ENCODE measurements at places on chromosomes 5 and 9. TPM values are rescaled to one million over a fixed set of nuclear protein-coding genes. Genes with fewer than 3 reads are reported as not detected.

DNA sequence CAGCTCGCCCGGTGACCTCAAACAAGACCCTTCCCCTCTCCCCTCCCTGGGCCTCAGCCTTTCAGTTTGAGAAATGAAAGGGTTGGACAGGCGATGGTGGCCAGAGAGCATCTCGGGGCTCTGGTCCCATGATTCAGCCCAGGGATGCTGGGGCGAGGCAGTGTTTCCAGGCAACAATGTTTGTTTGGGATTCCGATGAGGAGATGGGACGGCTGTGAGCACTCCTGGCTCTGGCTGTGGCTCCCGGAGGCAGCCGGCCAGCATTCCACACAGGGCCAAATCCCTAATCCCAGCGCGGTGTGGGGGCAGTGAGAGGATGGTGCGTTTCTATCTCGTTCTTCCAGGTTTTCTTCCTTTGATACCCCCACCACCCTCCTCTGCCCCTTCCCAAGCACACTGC, 66.0 kb downstream of the HMCN2 start:
- no peak overlapping the region for H3K27ac ChIP-seq
- H3K27me3 ChIP-seq, result peaks cover 9% of the 10 kb centered on the region
- H3K36me3 ChIP-seq, result no peaks in the 10 kb centered on the region

- H3K27me3 ChIP-seq, result no peaks in the 10 kb centered on the region
- no peak for DNase-seq
- H3K4me3 ChIP-seq, result no peak overlapping the region
- H3K36me3 ChIP-seq, result no peaks in the 10 kb centered on the region
Measured at GRCh38 chr9:108100571-108100970, 611.0 kb upstream of the KLF4 start.

- no peak for DNase-seq
- H3K27me3 ChIP-seq, result no peaks in the 10 kb centered on the region
- H3K4me3 ChIP-seq, result no peak overlapping the region
- H3K36me3 ChIP-seq, result no peaks in the 10 kb centered on the region
Measured at GRCh38 chr5:42419294-42419693, 3.9 kb upstream of the GHR start.

- H3K4me1 ChIP-seq, result no peaks in the 10 kb centered on the region
- H3K4me3 ChIP-seq, result no peak overlapping the region
- no peaks in the 10 kb centered on the region for H3K36me3 ChIP-seq
- no peak for DNase-seq
Measured at GRCh38 chr5:151692312-151692711, 5.6 kb upstream of the SPARC start.

GRCh38 chr9:131697908-131698617, 41.8 kb downstream of the RAPGEF1 start:
- no peaks in the 10 kb centered on the region for H3K27me3 ChIP-seq
- no peaks in the 10 kb centered on the region for H3K36me3 ChIP-seq
- no peak for DNase-seq

- H3K4me1 ChIP-seq, result no peaks in the 10 kb centered on the region
- H3K4me3 ChIP-seq, result no peak overlapping the region
Measured at GRCh38 chr9:99878651-99879050, 27.8 kb upstream of the STX17 start.

DNA sequence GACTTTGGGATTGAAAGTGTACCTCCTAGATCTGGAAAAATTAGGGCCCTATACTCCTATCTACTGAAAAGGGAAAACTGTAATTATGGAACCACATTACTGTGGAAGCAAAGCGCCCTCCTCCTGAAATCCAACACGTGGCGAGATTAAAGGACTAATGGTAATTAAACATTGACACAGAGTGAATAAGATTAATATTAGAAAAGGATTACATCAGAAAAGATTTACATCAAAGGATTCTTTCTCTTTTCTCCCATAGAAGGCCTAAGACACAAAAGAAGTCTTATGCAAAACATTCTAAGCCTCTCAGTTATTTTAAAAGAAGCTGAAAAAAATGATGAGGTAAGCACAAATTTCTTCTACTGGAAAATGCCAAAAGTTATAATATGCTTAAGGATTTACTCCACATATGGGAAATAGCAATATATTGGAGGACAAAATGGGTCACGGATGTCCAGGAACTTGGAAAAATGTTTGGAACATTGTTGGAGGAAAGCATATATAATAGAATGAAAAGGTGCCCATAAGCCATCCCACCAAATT, 227.8 kb downstream of the TRPM3 start:
- H3K36me3 ChIP-seq, result no peaks in the 10 kb centered on the region
- H3K4me3 ChIP-seq, result no peak overlapping the region
- H3K4me1 ChIP-seq, result no peaks in the 10 kb centered on the region

- no peaks in the 10 kb centered on the region for H3K36me3 ChIP-seq
- no peaks in the 10 kb centered on the region for H3K27me3 ChIP-seq
- H3K27ac ChIP-seq, result peak within 1 kb of the TSS; percentile 85
- H3K4me1 ChIP-seq, result peaks cover 16% of the 10 kb centered on the region
- peak within 1 kb of the TSS; percentile 69 for H3K4me3 ChIP-seq
Measured at GRCh38 chr5:142769793-142770649, at the start of gene ARHGAP26. ARHGAP26 (plus strand) TSS chr5:142770377; CDS start chr5:142770762, 385 bp downstream.

DNA sequence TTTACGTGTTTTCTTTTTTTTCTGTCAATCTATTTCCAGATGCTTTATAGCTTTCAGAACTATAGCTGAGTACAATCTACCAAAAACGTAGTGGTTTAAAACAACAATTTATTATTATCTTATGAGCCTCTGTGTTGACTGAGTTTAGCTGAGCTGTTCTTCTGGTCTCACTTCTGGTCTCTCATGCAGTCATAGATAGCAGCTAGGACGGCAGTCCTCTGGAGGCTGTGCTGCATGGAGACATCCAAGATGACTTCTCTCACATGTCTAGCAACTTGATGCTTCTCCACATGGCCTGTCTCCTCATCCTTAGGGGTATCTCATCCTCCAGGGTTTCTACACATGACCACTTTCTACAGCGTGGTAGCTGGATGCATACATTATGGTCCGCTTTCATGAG, 22.0 kb upstream of the RAD23B start:
- no peaks in the 10 kb centered on the region for H3K27me3 ChIP-seq
- H3K4me3 ChIP-seq, result no peak overlapping the region
- no peak for DNase-seq
- H3K4me1 ChIP-seq, result no peaks in the 10 kb centered on the region

DNA sequence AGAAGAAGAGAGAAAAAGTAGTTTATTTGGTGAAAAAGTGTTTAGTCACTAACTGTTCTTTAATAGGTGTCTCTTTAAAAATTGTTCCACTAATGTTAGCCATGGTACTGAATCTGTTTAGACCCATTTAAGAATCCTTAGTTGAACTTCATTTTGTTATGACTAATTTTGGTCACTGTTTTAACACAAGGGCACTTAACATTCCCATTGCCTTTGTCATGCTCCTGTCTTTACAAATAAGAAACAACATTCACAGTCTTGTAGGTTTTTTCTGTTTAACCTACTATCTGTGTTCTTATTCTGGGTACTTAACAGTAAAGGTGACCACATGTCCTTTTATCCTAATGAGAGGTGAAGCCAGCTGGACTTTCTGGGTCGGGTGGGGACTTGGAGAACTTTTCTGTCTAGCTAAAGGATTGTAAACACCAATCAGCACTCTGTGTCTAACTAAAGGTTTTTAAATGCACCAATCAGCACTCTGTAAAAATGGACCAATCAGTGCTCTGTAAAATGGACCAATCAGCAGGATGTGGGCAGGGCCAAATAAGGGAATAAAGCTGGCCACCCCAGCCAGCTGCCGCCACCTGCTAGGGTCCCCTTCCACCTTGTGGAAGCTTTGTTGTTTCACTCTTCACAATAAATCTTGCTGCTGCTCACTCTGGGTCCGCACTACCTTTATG, 116.7 kb downstream of the WDR70 start:
- no peaks in the 10 kb centered on the region for H3K4me1 ChIP-seq
- H3K36me3 ChIP-seq, result no peaks in the 10 kb centered on the region
- no peaks in the 10 kb centered on the region for H3K27me3 ChIP-seq
- peak overlapping the region; percentile 34 for H3K27ac ChIP-seq

Gene BTNL8
- not detected for total RNA-seq

Gene ORM1
- 53.3 TPM for total RNA-seq

DNA sequence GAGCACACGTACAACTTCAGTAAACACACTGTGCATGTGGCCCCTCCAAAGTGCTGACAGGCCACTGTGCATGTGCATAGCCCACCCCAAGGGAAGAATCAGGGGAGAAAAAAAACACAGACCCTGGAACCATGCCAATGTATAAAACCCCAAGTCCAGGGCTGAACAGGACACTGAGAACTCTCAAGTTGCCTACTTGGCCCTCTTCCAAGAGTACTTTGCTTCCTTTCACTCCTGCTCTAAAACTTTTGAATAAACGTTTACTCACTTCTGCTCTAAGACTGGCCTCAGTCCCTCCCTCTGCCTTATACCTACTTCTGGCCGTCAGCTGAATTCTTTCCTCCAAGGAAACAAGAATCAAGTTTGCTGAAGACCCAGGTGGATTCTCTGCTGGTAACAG, 77.7 kb upstream of the NFIB start:
- H3K27ac ChIP-seq, result no peak overlapping the region
- H3K4me3 ChIP-seq, result no peak overlapping the region
- no peaks in the 10 kb centered on the region for H3K36me3 ChIP-seq
- H3K4me1 ChIP-seq, result no peaks in the 10 kb centered on the region

DNA sequence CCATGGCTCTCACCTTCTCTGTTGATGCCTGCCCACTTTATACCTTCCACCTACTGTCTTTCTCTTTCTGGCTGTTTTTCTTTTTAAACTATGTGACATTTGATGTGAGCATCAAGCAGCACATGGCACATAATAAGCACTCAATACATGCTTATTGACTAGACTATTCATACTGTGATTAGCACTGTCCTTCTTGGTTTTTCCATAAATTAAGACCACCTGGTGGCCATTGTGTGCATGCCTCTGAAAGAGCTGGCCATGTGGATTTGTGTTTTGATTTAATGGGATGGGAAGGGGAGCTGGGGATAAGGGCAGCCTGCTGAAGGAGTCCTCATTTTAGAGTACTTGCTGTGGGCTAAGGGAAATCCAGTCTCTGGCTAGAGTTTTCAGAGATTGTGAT, 79.4 kb downstream of the ARHGEF28 start:
- no peaks in the 10 kb centered on the region for H3K36me3 ChIP-seq
- no peaks in the 10 kb centered on the region for H3K4me1 ChIP-seq
- no peak for DNase-seq
- H3K4me3 ChIP-seq, result no peak overlapping the region
- no peaks in the 10 kb centered on the region for H3K27me3 ChIP-seq
- no peak overlapping the region for H3K27ac ChIP-seq

- no peaks in the 10 kb centered on the region for H3K36me3 ChIP-seq
- no peak overlapping the region for H3K4me3 ChIP-seq
- no peaks in the 10 kb centered on the region for H3K4me1 ChIP-seq
- H3K27me3 ChIP-seq, result no peaks in the 10 kb centered on the region
- H3K27ac ChIP-seq, result no peak overlapping the region
- no peak for DNase-seq
Measured at GRCh38 chr5:174999581-174999980, 275.2 kb downstream of the MSX2 start.

Gene SLC1A3
- total RNA-seq, result 3.0 TPM

GRCh38 chr9:13688990-13689600, 409.6 kb upstream of the MPDZ start:
- H3K27ac ChIP-seq, result no peak overlapping the region
- no peaks in the 10 kb centered on the region for H3K27me3 ChIP-seq
- no peaks in the 10 kb centered on the region for H3K4me1 ChIP-seq
- H3K36me3 ChIP-seq, result no peaks in the 10 kb centered on the region
- no peak for DNase-seq
- H3K4me3 ChIP-seq, result no peak overlapping the region

Gene ERMP1
- total RNA-seq, result 4.8 TPM

DNA sequence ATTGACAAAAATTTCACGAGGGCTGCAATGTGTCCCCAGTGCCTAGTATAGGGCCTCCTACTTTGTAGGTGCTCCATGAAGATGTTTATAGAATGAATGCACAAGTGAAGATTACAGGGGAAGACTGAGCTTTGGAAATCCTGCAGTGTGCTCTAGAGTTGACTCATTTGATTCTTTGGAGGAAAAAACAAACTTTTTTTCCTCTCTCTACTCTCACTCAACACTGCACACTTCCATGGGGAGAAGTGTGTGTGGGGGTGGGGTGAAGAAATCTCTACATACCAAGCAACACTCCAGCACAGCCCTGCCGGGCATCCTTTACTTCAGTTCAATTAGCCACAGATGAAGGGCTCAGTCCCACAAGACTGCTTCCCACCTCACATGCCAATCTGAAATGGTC, 49.4 kb upstream of the KLF9 start:
- no peaks in the 10 kb centered on the region for H3K4me1 ChIP-seq
- no peak overlapping the region for H3K4me3 ChIP-seq
- no peaks in the 10 kb centered on the region for H3K36me3 ChIP-seq
- H3K27me3 ChIP-seq, result no peaks in the 10 kb centered on the region
- DNase-seq, result no peak

- no peak overlapping the region for H3K4me3 ChIP-seq
- DNase-seq, result no peak
- H3K36me3 ChIP-seq, result no peaks in the 10 kb centered on the region
- H3K4me1 ChIP-seq, result no peaks in the 10 kb centered on the region
Measured at GRCh38 chr9:32701321-32702022, 66.0 kb upstream of the TAF1L start.

GRCh38 chr9:115553060-115553773, 435.3 kb upstream of the TNC start:
- H3K4me1 ChIP-seq, result no peaks in the 10 kb centered on the region
- no peak for DNase-seq
- H3K36me3 ChIP-seq, result no peaks in the 10 kb centered on the region
- H3K27ac ChIP-seq, result no peak overlapping the region

- no peaks in the 10 kb centered on the region for H3K36me3 ChIP-seq
- H3K27ac ChIP-seq, result no peak overlapping the region
- DNase-seq, result no peak
- H3K4me3 ChIP-seq, result no peak overlapping the region
Measured at GRCh38 chr9:101027733-101028345, 688 bp upstream of the PLPPR1 start.

- no peak for DNase-seq
- H3K4me3 ChIP-seq, result no peak overlapping the region
- no peak overlapping the region for H3K27ac ChIP-seq
- H3K36me3 ChIP-seq, result no peaks in the 10 kb centered on the region
- no peaks in the 10 kb centered on the region for H3K4me1 ChIP-seq
Measured at GRCh38 chr5:89129941-89130340, 247.0 kb upstream of the MEF2C start.

GRCh38 chr9:4277531-4277991, 22.3 kb downstream of the GLIS3 start:
- H3K27me3 ChIP-seq, result no peaks in the 10 kb centered on the region
- H3K36me3 ChIP-seq, result no peaks in the 10 kb centered on the region
- no peak overlapping the region for H3K4me3 ChIP-seq
- H3K4me1 ChIP-seq, result no peaks in the 10 kb centered on the region
- DNase-seq, result no peak

DNA sequence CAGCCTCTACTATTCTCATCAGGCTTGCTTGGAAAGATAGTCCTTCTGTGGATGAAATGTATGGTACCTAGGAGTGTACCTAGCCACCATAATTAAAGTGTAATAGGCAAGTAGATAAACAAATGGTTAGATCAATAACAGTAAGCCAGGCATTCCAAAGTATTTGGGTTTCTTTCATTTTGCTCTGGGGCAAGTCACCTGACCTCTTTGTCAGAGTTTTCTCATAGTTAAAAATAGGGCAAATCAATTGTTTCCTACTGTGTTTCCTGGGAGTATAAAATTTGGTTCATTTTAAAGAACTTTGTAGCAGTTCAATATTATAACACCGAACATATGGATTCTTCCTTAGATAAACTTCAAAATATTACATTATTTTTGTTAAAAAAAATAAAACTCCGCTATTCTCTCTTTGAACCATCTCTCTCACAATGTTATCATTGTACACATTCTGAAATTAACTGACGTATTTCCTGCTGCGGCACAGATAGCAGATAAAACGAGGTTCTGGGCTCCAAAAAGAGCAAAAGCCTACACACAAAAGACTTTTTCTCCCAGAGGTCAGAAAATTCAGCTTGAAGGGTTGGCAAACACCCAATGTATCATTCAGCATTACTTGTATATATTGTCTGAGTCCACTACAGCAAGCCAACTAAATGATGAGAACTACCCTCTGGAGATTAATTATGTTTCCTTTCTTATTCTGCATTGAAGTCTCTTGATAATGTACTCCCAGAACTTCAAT, 267.9 kb downstream of the COX7C start:
- no peaks in the 10 kb centered on the region for H3K36me3 ChIP-seq
- peaks cover 2% of the 10 kb centered on the region for H3K4me1 ChIP-seq
- H3K4me3 ChIP-seq, result no peak overlapping the region

Measured in ascending aorta (tissue), 2 donors.